Hindlimb muscle (tissue), 1 donor: ENCODE measurements at places on chromosomes 11 and 22.

- DNase-seq: no peak
Measured at GRCh38 chr22:36193171-36193570, 8.4 kb downstream of the APOL4 start.

- no peak for DNase-seq
Measured at GRCh38 chr11:121159741-121160140, 58.7 kb downstream of the TECTA start.

DNA sequence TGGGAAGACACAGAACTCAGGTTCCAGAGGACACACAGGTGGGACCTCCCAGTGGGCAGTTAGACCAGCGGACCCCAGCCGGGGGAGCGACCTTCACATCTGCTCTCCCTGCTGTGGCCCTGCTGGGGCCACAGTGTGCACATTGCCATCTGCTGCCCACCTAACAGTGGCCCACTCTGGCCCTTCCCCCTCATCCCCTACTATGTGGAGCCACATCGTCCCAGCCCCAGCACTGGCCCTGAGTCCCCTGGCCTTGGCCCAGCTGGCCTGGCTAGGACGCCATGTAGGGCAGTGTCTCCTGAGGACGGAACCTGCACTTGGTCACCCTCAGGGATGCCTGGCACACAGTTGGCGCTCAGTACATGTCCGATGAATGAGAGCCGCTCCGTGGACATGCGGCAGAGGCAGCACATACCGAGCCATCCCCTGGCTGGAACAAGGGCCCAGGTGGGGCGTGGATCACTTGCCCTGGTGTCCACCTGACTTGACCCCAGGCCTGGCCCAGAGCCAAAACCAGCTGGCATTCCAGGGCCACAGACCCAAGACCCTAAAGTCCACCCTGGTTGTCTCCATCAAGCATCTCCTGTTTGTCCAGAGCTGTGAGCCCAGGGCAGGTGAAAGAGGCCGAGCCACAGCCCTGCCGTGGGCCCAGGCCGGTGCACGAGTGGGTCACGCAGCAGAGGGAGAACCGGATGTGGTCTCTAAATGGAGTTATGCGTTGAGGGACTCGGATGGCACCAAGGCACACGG lies 93.1 kb upstream of the FGF3 start:
- DNase-seq: no peak

GRCh38 chr11:13939961-13940906 lies 22.3 kb upstream of the SPON1 start:
- no peak for DNase-seq

GRCh38 chr11:124762624-124763155 lies 600 bp upstream of the ESAM start:
- no peak for DNase-seq
